H7 (cell line): ENCODE measurements at places on chromosomes 2 and 18. TPM values are rescaled to one million over a fixed set of nuclear protein-coding genes. Genes with fewer than 3 reads are reported as not detected.
A peak's percentile ranks its signal among the peaks of the same experiment; 100 is the strongest.

DNA sequence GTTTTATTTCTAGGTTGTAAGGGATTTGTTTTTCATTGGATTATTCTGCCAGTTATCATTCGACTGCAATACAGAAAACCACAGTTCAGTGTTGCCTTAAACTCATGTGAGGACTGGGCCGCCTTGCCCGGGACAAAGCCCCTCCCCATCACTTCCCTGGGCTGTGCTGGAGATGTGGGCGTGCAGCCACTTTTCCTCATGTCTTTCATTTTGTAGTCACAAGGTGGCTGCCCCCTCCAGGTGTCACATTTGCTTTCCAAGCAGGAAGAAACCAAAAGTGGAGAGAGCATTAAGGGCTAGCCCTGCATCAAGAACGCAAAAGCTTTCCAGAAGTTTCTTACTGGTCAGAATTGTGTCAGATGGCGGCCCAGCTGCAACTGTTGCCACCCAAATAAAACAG is 492.5 kb upstream of the ID2 start:
- DNase-seq, result no peak

GRCh38 chr2:196399096-196399495 is 227.7 kb upstream of the STK17B start:
- no peak for DNase-seq

GRCh38 chr18:9684881-9685614 is 23.1 kb upstream of the RAB31 start:
- DNase-seq, result no peak

- no peak for DNase-seq
Observed at GRCh38 chr2:234625626-234626250, 128.9 kb upstream of the ARL4C start.

DNA sequence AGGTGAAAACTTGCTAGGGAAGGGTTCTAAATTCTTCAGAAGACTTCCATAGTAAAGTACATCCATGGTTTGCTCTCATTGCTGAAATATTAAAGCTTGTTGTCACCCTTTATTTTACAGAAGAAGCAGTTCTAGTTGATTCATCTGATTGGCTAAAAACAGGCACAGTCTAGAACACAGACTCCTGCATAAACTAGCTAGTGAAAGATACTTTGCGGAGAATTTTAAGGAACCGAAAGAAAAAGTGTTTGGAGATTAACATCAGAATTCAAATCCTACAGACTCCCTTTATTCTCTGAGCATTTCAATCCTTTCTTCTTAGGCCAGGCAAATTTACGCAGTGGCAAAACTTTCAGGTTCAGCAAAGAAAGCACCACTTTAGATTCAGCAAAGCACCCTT is 1076.5 kb upstream of the ZEB2 start:
- no peak for DNase-seq

DNA sequence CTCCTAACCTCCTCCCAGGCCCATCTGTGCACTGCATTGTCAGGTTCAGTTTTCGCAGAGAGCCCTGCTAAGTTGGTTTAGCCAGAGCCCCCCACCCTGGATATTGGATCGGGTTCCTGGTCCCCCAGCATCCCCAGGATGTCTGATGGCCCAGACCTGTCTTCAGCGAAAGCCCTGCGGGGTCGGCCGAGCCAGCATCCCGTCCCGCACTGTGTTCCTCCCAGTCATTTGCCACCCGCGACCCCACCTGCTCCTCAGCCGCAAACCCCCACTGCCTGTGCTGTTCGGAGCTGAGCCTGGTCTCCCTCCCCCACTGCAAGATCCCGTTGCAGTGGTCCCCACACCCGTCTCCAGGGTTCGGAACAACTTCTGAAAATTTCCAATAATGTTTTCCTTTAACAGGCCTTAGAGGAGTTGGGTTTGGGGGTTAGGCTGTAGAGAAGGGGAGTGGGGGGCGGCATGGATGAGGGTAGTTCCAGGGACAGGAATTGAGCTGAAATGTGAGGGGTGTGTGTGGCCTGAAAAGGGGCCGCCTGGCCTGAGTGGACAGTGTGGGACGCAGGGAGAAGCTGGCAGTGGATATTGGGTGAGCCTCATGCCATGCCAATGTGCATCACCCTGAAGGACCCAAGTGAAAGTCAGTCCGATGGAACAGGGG is 1.6 kb upstream of the COPS9 start:
- DNase-seq, result peak; percentile 52

Gene CFAP210
- total RNA-seq, result 0.28 TPM in 1 of 2 replicates, not detected in the other

Gene CDH2
- 101 and 106 TPM in 2 replicates for total RNA-seq

Gene IL1F10
- not detected in 2 replicates for total RNA-seq
